Effector CD8-positive, alpha-beta T cell (primary cell): ENCODE measurements at places on chromosomes 1 and 21.

DNA sequence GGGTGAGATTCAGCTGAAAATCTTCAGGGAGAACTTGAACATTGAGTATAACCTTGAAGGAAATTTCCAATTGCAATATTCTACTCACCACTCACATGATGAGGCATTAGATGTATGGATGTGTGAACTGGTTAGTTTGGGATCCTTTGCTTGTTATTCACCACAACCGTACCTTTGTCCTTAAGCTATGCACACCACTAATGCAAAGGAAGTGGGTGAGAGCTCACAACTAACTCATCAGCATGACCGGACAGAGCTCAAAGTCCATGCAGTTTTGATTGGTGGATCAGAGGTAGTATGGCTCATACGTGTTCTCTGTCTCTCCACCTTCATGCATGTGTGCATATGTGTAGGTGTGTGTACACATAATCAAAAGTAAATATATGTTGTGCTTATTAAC lies 43.5 kb upstream of the MROH9 start:
- no peak for DNase-seq

DNA sequence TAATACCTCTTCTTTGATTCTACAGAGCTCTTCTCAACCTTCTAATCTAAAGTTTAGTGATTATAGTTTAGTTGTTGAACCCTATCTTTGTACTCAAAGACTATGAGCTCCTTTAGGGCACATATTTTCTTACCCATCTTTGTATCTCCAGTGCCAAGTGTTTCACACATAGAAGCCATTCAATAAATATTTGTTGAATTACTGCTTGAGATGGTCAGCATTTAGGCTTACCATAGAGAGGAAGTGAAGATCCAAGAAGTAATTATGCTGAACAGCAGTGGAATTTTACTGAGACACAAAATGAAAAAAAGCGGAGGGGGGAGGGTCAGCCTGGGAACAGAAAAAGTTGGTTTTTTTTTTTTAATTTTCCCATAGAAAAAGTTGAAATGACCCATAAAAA lies 21.9 kb downstream of the PIK3R3 start:
- no peak for DNase-seq

GRCh38 chr1:65866439-65866838 lies 73.7 kb downstream of the PDE4B start:
- DNase-seq = no peak

GRCh38 chr1:76723949-76724348 lies 143.3 kb upstream of the ST6GALNAC5 start:
- no peak for DNase-seq

DNA sequence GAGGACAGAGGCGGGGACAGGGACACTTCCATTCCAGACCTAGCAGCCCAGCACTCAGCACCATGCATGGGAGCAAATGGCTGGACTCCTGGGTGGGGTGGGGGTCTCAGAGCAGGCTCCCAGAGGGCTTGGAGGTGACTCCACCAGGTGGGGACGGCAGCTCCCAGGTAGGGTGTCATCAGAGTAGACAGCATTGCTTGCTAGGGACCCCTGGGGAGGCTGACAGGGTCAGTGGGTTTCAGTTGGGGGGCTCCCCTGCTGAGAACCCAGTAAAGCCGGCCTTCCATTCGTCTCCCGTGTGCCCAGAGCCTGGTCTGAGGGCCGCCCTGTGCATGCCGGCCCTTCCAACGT lies 4.8 kb upstream of the GJC2 start:
- no peak for DNase-seq

GRCh38 chr1:39387452-39387851 lies 104.0 kb upstream of the BMP8A start:
- DNase-seq = no peak

DNA sequence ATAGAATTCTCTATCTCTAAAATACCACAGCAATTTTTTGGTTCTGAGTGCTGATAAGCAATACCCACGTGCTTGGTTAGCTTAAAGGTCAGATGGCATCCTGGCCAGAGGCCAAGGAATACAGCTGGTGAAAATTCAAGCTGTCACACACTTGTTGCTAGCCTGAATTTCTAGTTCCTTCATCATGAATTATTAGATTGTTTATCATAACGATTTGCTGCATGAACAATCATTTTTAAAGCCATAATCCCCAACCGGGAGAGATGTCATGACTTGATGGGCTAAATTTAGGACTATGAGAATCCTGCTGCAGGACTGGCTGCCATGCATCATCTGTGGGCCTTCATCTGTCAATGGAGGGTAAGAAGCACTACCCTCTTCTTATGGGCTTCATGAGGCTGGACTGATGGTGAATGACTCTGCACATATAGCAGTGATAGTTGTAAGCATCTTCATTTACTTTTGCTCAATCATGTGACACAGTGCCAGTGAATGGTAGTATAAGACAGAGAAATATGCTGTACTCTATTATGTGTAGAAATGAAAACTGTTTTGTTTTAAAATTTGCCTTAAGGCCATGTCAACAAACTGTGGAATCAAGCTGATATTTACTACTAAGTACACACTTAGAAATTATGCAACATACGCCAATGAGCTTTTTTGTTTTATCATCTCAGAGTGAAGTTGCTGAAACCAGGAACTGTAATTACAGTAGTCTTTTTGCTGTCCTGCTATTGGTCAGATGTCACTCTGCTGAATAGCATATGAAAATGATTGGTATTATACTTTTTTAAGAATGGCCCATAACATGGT lies 80.5 kb upstream of the RALGPS2 start:
- no peak for DNase-seq

DNA sequence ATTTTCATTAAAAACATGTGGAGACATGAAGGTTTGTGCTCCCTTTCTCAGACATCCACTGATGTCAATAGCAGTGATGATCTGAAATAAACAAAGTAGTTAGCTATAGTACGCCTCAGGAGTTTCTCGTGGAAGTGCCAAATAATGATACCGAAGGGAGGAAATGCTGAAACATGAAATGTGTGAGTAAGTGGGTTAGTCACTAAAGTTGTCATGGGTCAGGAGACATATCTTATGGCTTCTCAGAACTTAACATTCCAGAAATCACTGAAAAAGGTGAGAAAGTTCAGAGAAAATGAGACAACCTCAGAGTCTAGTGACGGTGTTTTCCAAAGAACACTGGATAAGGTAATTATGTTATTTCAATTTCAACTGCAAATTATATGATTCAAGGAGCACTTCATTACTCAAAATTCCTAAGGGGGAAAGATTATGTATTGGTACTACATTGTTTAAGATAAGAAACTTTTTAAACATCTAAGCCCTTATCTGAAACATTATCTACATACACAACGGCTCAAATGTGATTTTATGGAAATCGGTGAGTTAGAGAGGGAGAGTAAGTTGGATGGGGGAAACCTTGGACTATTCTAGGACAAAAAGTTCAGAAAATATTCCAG lies 20.6 kb downstream of the NIBAN1 start:
- DNase-seq = no peak

DNA sequence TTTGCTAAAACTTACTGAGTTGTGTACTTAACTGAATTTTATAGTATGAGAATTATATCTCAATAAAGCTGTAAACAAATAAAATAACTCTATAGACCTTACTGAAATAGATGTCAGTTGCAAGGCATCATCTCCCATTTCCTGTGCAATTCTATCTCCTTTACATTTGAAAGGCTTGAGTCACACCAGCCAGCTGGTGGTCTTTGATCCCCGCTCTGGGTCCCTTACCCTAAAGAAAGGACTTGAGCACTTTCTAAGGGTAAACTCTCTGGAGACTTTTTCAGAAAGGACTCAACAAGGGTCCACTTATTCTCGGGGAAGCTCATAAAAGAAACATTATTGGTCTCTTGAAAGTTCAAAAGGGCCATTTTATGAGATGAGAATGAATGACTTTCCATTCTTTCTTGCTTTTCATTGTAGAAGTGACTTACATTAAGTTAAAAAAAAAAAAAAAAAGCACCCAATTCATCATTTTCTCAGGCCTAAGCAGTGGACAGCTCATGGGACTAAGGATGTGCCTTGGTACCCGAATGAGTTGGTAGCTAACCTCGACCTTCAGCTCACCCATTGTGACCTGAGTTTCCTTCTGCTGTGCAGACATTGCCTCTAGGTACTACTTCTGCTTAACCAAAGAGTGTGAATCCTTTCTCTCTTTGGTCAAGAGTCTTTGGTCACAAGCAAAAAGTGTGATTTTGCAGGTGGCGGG lies 147.0 kb upstream of the COA6 start:
- DNase-seq = no peak

DNA sequence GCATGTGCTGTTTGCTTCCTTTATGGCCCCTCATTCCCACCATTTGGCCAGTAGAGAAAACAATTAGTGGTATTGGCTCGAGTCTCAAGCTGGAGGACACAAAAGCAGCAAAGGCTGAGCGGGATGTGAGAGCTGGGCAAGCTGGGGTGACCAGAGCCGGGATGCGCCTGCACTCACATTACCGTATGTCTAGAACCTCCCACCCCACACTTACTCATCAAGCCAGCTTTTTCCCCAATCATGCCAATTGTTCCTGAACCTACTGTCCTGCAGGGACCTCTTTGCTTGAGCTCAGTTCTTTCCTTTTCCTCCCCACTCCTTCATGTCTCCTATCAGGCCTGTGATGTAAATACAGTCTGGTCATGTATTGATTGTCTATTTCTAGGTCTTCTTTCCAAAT lies 45.9 kb downstream of the KIRREL1 start:
- no peak for DNase-seq

DNA sequence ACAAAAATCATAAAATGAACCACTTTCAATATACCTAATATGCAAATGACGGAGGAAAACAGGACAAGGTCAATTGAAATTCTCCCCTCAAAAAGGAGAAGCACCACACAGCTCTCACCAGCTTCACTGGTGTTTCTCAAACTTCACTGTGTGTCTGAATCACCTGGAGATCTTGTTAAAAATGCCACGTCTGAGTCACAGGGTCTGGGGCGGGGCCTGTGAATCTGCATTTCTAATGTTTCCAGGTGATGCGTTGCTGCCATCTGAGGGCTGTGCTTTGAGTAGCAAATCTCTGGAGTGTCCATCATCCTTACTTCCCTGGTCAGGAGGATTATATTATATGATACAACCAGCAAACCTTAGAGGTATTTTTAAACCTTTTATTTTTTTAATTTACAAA lies 9.0 kb downstream of the CLDN19 start:
- DNase-seq = no peak

DNA sequence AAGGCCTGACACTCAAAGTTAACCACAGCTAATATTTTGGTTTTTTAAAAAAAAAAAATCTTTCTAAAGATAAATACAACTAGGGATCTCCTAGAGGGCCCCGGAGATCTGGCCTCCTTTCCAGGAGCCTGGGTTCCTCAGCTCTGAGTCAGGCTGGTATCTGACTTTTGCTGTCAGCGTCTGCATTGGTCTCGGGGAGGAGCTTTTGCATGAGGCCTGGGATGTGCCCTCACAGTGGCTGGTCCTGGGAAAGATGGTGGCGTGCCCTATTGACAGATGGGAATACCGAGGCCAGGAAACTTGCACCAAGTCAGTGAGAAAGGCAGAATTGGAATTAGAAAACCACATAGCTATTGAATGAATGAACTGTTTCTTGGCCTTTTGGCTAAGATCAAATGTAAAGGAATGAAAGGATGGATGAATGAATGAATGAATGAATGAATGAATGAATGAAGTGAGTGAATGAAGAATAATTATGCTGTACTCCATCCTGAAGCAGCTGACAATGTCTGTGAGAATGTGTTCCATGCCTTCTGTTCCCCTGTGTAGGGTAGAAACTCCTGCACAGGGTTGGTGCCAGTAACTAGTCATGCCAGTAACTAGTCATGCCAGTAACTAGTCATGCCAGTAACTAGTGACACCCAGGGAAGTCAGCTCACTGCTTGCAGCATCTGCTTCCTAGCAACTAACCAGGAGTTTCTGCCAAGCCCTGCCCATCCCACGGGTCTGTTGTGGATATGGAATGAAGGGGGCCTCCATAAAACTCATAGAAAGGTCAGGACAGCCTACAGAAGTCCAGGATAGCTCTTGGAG lies 242.5 kb upstream of the VAMP3 start:
- DNase-seq = no peak

- no peak for DNase-seq
Measured at GRCh38 chr1:89589515-89589914, 43.4 kb upstream of the LRRC8C start.

- no peak for DNase-seq
Measured at GRCh38 chr1:198545156-198545555, 4.7 kb upstream of the ATP6V1G3 start.

- no peak for DNase-seq
Measured at GRCh38 chr1:151990856-151991198, 2.8 kb downstream of the S100A10 start.

GRCh38 chr1:78607334-78607927 lies 12.8 kb upstream of the IFI44L start:
- no peak for DNase-seq

GRCh38 chr21:39340687-39341086 lies 8.2 kb downstream of the HMGN1 start:
- DNase-seq = no peak

DNA sequence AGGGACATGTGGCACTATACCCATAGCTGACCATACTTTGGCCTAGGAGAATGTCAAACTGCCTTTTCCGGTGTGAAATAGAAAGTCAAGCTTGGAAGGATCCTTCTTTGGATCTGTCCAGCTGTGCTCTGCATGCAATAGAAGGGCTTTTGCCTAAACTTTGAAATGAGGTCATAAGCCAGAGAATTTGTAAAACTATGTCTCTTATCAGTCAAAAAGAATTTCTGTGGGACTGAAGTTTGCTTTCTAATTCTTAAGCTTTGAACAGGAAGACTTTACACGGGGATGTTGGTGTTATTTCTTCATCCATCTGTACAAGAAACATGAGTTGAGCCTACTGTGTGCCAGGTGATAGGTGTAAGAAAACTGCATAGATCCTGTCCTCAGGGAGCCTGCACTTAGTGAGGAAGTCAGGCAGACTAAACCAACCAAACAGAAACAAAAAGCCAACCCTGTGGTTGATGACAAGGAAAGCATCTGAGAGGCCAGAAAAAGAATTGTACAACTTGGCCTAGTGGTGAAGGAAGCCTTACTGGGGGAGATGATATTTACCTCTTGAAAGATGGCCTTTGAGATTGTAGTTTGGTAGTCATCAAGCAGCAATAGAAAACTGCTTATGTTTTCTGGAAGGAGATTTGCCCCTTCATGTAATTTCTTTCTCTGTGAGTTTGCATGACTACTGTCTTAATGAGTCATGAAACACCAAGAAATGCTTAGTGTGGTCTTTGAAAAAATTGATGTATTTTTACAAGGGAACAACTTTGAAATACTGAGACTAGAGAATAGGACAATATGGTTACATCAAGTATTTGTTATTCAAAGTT lies 24.8 kb downstream of the TGFB2 start:
- DNase-seq = no peak

- DNase-seq = no peak
Measured at GRCh38 chr21:26845759-26846035, 488 bp upstream of the ADAMTS1 start.

- no peak for DNase-seq
Measured at GRCh38 chr1:8711151-8711550, 106.3 kb downstream of the RERE start.

GRCh38 chr1:9207086-9207485 lies 27.5 kb upstream of the H6PD start:
- DNase-seq = no peak

GRCh38 chr1:199508653-199509052 lies 518.9 kb upstream of the NR5A2 start:
- DNase-seq = no peak

- no peak for DNase-seq
Measured at GRCh38 chr1:56688522-56689026, 43.5 kb downstream of the PRKAA2 start.
